ENCODE measurements at places on chromosomes 3 and 15.
A peak's percentile ranks its signal among the peaks of the same experiment; 100 is the strongest.

DNA sequence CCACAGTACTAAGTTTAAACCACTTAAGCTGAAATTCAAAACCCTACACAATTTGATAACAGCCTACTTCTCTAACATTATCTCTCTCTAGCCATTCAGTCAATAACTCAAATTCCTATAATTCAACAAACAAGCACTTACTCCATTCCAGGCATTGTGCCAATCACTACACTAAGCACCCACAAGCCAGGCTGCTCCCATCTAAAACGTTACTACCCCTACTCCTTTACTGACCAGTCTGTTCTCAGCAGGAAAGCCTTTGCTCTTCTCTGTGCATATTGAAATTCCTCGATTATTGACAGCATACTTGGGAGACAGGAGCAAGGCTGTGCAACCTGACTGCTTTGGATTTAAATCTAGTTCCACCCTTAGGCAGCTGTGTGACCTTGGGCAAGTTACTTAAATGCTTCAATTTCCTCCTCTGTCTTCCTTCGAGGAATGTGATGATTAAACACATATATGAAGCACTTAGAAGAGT, 177.2 kb upstream of the THBS1 start:
- DNase-seq = no peak

DNA sequence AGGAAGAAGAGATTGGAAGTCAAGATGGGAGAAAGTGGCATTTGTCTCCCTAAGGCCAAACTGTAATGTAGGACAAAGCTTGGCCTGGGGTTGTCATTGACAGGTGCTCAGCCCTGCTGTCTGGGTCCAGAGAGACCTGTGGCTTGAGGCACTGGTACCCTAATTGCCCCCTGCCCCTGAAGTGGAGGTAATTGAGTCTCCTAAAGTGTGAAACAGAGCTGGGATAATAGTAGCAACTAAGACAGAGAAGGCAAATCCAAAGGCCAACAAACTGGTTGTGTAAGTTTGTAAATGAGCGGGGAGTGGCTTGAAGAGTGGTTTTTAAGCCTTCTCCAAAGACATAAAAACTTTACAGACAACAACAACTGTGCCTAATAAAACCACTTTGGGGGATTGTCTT, 264.2 kb upstream of the ROPN1 start:
- no peak for DNase-seq

DNA sequence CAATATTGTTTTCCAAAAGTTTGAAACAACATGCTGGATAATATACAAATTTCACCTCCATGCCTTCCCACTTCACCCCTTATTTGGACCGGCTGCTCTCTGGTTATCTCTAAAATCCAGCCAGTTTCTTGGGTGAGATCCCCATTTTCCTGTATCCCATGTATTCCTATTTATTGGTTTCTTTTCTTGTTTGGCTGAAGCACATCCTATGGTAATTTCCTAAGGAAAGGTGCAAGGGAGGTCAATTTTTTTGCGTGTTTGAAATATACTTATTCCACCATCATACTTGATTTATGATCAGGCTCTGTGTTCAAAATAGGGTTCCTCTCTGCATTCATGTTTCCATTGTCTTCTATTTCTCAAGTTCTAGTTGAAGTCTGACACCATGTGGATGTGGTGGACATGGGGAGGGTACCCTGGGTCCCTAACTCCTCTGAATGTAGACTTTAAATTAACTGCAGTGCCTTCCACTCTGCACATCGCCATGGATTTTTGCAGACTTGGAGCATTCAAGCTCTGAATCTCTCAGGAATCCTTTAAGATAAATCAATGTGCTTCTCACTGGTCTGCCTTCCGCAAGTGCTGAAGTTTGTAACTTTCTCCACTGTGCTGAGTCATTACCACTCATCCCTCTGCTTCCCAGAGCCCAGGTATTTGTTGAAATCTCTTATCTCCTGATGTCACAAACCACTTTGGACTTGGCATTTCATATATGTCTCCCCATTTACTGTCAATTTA, 52.1 kb upstream of the TLE3 start:
- DNase-seq = no peak

GRCh38 chr3:38116471-38117162, 20.3 kb downstream of the ACAA1 start:
- no peak for DNase-seq

DNA sequence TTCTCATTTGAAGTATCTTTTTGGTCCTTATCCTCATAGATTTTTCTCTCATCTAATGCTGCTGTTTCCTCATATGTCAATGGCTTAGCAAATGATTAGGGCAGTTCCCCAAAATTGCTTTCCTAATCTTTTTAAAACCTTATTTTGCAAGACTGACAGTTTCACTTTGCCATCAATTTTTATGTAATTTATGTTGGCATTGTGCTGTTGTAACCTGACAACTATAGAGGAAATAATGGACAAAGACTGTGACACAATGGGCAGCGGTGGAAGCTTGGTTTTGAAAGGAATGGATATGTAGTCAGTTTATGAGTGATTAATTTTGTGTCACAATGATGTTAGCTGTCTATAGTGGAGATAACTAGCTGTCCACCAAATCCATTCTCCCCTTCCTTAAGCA, 10.6 kb upstream of the SH3BP5 start:
- DNase-seq = no peak

DNA sequence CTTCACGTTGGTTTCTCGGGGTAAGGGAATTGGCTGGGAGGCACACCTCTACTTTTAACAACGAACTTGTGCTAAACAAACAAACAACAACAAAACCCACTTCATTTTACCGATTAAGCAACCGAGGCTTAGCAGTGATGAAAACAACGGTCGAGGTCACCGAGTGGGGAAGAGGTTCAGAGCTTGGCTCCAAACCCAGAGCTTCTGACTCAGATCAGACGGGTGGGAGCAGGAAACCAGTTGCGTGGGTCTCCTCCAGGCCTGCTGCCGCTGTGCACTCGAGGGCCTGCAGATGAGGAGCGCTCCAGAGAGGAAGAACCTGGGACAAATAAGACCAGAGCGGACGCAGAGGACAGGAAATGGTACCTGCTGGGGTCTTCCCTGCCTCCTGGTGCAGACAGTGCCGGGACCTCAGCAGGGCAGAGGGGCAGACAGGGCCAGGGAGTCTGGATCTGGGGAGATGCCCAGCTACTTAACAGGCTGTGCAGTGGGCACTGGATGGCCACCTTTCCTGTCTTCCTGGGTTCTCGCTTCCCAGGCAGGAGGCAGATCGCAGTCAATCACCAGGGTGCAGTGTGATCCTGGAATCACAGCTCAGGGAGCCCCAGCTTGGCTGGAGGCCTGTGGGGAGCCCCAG, 99.0 kb upstream of the MEF2A start:
- no peak for DNase-seq

DNA sequence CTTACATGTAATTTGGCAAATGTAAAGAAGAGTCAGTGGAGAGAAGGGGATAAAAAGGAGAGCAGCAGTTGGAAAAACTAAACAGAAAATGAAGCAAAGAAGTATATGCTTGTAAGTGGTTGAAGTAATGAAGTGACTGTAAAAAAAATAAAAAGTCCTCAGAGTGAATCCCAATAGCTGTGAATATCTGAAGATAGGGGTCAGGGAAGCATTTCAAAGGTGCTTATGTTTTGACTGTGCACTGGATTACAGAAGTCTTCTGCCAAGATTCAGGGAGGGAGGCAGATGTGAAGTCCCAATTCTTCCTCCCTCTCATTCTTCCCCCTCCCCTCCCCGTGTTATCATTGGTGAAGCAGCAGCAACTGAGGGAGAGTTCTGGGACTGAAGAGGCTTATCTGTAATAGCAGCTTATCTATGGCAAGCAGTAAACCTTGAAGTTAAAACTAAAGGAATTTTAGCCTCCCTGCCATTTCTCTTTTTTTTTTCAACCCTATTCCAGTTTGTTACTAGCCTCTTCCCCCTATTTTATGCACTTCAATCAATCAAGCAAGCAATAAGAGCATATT, 597.9 kb downstream of the IGSF11 start:
- DNase-seq = no peak

GRCh38 chr15:57544848-57545480, 46.7 kb upstream of the MYZAP start:
- no peak for DNase-seq

- DNase-seq = no peak
These were observed 150.6 kb downstream of the PDCD6IP start for GRCh38 chr3:33949074-33949473.

DNA sequence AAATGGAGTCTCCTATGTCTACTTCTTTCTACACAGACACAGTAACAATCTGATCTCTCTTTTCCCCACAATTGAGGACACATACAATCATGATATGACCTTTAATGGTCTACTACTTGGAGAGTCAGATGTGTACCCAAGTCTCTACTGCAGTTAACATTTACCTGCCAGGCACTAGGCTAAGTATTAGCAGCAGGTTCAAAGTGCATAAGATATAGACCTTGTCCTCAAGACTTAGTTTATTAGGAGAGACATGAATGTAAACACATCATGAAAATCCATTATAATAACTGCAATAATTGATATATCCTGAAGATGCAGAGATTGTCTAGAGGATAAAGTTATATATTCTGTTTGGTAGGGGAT, 3.1 kb downstream of the SLC35A5 start:
- no peak for DNase-seq

DNA sequence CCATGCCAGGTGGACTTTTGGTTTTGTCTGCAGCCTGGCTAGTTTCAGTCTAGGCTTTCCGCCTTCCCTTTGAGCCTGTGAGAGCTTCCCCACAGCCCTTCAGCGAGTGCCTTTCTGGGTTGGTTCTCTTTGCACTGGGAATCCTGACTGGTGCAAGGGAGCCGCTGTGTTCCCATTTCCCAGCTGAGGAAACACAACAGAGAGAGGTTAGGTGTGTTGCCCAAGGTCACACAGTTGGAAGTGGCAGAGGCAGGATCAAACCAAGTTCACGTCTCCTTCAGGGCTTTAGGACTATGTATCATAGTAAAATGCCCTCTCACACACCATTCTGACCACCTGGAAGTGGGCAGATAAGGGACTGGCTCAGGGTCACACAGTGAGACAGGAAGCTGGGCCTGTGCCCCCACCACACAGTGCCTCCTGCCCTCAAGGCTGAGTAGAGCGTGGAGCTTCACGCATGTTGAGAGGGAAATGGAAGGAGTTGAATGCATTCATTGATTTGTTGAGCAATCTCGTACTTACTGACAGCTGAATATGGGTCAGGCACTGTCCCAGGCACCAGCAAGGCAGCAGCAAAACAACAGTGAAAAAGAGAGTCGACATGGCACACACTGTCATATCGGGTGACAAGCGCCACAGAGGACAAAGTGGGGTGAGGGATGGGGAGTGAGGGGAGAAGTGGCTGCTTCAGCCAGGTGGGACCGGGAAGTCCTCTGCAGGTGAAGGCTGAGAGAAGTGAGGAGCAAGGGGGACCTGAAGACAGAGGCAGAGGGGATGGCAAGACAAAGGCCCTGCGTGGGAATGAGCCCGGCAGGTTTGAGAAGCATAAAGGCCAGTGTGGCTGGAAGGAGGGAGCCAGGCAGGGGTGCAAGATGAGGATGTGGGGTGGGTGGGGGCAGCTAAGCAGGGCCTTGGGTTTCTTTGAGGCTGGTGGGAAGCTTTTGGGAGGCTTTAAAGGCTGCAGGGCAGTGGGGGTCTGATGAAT, 12.3 kb upstream of the ANPEP start:
- no peak for DNase-seq

- DNase-seq = no peak
These were observed 476.6 kb upstream of the TGFBR2 start for GRCh38 chr3:30129765-30130164.

DNA sequence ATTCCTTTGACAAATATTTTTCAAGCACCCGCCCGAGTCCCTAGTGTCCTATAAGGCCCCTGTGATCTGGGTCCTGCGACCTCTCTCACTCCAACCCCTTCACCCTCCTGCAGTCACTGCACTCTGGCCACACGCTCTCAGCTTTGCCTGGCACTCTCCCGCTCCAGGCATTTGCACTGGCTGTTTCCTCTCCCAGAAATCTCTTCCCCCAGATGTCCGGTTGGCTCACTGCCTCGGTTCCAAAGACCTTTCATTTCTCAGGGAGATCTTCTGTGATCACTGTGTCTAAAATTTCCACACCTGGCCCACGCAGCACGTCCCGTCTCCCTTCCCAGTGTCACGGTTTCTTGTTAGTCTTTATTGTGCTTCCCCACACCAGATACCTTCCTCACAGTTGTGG, 97.4 kb downstream of the WNT7A start:
- DNase-seq = no peak

- DNase-seq = no peak
These were observed 32.1 kb downstream of the RBMS3 start for GRCh38 chr3:29312960-29313452.

DNA sequence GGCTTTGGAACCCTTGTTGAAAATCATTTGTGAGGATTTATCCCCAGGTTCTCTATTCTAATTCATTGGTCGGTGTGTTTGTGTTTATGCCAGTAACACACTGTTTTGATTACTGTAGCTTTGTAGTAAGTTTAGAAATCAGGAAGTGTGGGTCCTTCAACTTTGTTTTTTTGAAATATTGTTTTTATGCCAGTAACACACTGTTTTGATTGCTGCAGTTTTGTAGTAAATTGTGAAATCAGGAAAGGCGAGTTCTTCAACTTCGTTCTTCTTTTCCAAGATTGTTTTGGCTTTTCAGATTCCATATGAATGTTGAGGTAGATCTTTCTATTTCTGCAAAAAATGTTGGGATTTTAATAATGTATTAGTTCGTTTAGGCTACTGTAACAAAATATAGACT, 314.6 kb downstream of the RPLP1 start:
- no peak for DNase-seq

- DNase-seq = peak; percentile 56
These were observed 62.3 kb upstream of the CPOX start for GRCh38 chr3:98655666-98656065.

- no peak for DNase-seq
These were observed 15.5 kb upstream of the VIPR1 start for GRCh38 chr3:42486814-42487565.

- no peak for DNase-seq
These were observed 247.9 kb downstream of the NR2F2 start for GRCh38 chr15:96578393-96578792.

GRCh38 chr3:133362539-133362938, 37.3 kb upstream of the BFSP2 start:
- peak; percentile 14 for DNase-seq

DNA sequence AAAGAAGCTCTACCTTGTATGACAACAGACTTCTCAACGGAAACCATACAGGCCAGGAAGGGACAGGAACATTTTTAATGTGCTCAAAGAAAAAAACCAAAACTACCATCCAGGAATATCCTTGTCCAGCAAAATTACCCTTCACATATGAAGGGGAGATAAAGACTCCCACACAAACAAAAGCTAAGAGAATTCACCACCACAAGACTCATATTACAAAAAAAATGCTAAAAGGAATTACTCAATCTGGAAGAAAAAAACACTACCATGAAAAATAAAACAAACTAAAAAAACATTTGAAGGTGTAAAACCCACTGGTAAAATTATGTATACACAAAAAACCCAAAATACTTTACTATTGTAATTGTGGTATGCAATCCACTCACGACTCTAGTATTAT, 57.2 kb downstream of the DLG1 start:
- no peak for DNase-seq

GRCh38 chr3:143507735-143508580, 340.3 kb downstream of the SLC9A9 start:
- DNase-seq = no peak

- DNase-seq = no peak
These were observed 23.1 kb upstream of the SKOR1 start for GRCh38 chr15:67801926-67802914.

Data from GM12865 (cell line).